ENCODE measurements at places on chromosomes 2 and 18. TPM values are rescaled to one million over a fixed set of nuclear protein-coding genes. Genes with fewer than 3 reads are reported as not detected.

- DNase-seq: no peak
- no peaks in the 10 kb centered on the region for H3K4me1 ChIP-seq
- H3K36me3 ChIP-seq: no peaks in the 10 kb centered on the region
- no peaks in the 10 kb centered on the region for H3K27me3 ChIP-seq
- H3K27ac ChIP-seq: no peak overlapping the region
These were observed 171.6 kb downstream of the TMX3 start for GRCh38 chr18:68543344-68543743.

- no peak overlapping the region for H3K4me3 ChIP-seq
- H3K4me1 ChIP-seq: peaks cover 22% of the 10 kb centered on the region
- H3K36me3 ChIP-seq: peaks cover 37% of the 10 kb centered on the region
These were observed 10.9 kb downstream of the POLI start for GRCh38 chr18:54280220-54280569.

DNA sequence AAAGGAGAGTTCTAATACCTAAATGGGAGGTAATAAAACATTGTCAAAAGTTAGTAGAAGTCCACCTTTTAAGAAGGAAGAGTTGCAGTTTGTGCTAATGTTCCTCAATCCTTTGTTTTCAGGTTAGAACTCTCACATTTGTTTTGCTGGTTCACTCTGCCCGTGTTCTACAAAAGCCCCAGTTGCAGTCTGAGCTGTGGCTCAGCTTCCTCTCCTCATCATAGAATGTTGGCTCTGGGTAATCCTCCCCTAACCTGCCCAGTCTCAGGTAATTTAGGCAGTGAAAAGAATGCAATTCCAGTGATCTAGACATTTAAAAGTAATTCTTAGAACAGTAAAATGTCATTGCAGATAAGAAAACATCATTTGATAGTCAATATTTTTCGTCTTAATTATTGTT lies 1410.4 kb upstream of the ZEB2 start:
- no peaks in the 10 kb centered on the region for H3K27me3 ChIP-seq
- H3K27ac ChIP-seq: no peak overlapping the region
- H3K36me3 ChIP-seq: no peaks in the 10 kb centered on the region
- DNase-seq: no peak

DNA sequence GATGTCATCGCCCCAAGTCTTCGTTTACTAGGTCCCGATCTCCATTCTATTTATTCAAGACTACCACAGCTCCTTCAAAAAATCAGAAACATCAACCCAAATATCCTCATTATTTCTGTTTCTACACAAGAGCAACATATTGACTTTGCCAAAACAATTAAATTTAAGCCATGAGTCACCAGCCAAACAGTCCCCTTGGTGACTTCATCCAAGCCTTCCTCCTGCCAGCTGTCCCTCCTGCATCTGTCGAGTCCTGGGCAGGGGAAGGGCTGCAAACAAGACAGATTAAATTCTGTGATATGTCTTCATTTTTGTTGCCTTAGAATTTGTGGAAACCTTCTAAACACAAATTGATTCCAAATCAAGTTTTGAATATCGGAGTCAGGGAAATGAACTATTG lies 110.3 kb downstream of the SP3 start:
- no peak overlapping the region for H3K4me3 ChIP-seq
- no peaks in the 10 kb centered on the region for H3K36me3 ChIP-seq
- DNase-seq: no peak

Gene RAX
- not detected for total RNA-seq

Gene NPPC
- not detected for total RNA-seq

Gene ZSWIM2
- total RNA-seq: not detected

Gene TTN
- 12.3 TPM for total RNA-seq
